ENCODE measurements at places on chromosomes 7 and 10. TPM values are rescaled to one million over a fixed set of nuclear protein-coding genes. Genes with fewer than 3 reads are reported as not detected.

- DNase-seq: no peak
These were observed 178.4 kb downstream of the CRPPA start for GRCh38 chr7:16242920-16243319.

DNA sequence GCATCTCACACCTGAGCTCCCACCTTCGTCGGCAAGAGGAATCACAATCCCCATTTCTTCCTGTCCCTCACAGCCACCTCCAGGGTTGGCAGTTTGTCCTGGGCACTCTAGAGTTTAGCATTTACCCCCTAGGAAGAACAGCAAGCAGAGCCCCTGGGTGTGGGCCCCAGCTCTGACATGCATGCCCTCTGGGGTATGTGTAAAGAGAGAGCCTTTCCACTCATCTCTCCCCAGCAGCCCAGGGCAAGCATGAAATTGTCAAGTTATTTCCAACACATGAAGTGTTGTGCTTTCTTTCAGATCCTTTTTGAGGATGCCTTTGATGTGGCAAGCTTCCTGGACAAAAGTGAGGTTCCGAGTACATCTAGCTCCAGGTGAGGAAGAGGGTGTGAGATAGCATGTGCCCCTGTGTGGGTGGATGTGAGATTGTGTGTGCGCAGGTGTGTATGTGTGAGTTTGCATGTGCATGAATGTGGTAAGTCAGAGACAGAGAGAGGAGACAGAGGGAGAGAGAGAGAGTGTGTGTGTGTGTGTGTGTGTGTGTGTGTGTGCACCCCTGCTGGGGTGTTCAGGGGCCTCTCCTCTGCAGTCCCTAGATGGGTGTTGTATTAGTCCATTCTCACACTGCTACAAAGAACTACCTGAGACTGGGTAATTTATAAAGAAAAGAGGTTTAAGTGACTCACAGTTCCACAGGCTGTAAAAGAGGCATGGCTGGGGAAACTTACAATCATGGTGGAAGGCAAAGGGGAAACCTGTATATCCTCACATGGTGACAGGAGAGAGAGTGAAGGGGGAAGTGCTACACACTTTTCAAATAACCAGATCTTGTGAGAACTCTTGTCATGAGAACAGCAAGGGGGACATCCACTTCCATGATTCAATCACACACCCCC, 18.1 kb downstream of the STRA8 start:
- DNase-seq: no peak

PON1 gene
- not detected for total RNA-seq

NCF1 gene
- not detected for total RNA-seq

DNA sequence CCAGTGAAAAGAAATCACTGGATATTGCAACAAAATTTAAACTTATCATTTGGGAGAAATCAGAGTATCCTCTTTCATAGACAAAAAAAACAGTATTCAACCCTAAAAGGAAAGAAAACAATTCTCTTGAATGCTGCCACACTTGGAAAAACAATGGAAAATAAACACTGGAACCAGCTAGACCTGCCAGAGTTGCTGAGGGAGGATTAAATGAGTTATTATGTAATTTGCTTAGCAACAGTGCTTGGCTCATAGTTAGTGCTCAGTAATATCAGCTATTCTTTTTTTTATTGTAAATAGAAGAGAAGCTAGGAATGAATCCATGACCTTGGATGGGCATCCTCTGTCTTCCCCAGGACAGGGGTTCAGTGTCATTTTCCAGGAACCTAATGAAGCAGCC, 11.0 kb upstream of the ZNF273 start:
- no peak for DNase-seq

GRCh38 chr7:68720697-68721096, 877.6 kb upstream of the AUTS2 start:
- DNase-seq: no peak

MUC12 gene
- total RNA-seq: not detected

GRCh38 chr10:113177936-113178335, 227.9 kb downstream of the TCF7L2 start:
- DNase-seq: no peak

BICC1 gene
- total RNA-seq: 46.9 TPM

PDLIM1 gene
- 55.6 TPM for total RNA-seq
